ENCODE measurements at places on chromosomes 1 and 21. TPM values are rescaled to one million over a fixed set of nuclear protein-coding genes. Genes with fewer than 3 reads are reported as not detected.
A peak's percentile ranks its signal among the peaks of the same experiment; 100 is the strongest.

GRCh38 chr1:154398678-154399077 is 6.5 kb upstream of the IL6R start:
- no peak for DNase-seq

DNA sequence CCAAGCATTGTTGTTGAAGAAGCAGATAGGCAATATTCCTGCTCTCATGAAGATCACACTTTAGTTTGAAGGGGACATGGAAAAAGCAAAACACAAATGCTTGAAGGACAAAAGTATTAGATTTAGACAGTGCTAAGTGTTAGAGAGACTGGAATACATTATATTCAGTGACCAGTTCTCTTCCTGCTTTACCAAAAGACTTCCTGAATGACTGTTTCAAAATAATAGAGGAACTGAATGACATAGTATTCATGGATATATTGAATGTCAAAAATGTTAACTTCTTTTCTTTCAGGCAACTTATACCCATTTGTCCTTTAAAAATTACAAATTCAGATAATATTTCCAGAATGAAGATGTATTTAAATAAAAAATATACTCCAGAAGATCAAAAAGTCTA is 178.0 kb upstream of the IVNS1ABP start:
- DNase-seq = no peak

GRCh38 chr1:51044834-51045233 is 57.2 kb upstream of the C1orf185 start:
- DNase-seq = no peak

DNA sequence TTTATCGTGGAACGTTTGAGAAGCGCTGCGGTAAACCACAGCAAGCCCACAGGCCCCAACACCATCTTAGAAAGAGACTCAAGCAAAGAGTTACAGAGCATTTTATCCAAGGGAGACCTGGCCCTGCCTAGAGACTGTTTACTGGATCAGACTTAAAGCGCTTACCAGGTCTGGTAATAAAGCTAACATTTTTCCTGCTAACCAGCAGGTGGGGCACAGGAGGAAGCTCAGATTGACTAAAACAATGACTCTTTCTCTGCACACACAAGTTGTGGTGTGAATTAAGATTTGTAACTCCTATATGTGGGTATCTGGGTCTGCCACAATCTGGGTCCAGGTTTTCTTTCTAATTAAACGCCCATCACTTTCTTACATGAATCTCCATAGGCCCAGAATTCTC is 136.5 kb upstream of the ETS2 start:
- peak; percentile 50 for DNase-seq

DNA sequence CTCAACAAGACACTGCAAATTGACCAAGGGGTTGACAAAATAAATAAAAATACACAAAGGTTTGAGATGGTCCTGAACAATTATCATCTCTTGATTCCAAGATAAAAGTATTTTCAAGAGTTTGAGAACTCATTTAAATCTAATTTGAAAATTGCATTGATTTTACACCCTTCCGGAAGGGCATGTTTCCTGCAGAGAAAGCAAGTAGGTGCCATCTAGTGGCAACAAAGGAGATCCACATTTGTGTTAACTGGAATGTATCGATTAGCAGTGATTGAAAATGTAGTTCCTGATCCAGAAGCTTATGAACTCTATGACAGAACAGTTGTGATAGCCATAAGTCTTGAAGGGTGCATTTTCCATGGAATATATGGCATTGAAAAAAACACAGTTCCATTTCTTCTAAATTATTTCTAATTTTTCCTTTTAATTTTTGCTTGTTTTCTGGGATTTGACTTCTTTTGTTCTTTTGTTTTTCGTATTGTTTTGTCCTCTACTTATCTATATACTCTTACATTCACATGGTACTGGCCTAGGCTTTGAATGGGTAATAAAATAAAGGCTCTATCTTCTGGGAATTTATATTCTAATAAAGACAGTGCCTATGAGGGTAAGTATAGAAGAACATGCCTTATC is 143.7 kb downstream of the DNM3 start:
- peak; percentile 29 for DNase-seq

GRCh38 chr1:186845576-186846210 is 16.9 kb downstream of the PLA2G4A start:
- DNase-seq = no peak

Gene PADI3
- 2.1 TPM for total RNA-seq

Gene COL11A1
- 0.71 TPM for total RNA-seq

- DNase-seq = no peak
Observed at GRCh38 chr1:211833174-211833820, 2.7 kb upstream of the LPGAT1 start.

GRCh38 chr1:72283307-72284083 is 1.2 kb upstream of the NEGR1 start:
- peak; percentile 72 for DNase-seq

Gene LGR6
- total RNA-seq = not detected

Gene VHLL
- not detected for total RNA-seq

- DNase-seq = no peak
Observed at GRCh38 chr1:7247791-7248548, 462.7 kb downstream of the CAMTA1 start.

Gene TNFRSF8
- total RNA-seq = 0.47 TPM

Gene PRMT6
- 18.7 TPM for total RNA-seq

DNA sequence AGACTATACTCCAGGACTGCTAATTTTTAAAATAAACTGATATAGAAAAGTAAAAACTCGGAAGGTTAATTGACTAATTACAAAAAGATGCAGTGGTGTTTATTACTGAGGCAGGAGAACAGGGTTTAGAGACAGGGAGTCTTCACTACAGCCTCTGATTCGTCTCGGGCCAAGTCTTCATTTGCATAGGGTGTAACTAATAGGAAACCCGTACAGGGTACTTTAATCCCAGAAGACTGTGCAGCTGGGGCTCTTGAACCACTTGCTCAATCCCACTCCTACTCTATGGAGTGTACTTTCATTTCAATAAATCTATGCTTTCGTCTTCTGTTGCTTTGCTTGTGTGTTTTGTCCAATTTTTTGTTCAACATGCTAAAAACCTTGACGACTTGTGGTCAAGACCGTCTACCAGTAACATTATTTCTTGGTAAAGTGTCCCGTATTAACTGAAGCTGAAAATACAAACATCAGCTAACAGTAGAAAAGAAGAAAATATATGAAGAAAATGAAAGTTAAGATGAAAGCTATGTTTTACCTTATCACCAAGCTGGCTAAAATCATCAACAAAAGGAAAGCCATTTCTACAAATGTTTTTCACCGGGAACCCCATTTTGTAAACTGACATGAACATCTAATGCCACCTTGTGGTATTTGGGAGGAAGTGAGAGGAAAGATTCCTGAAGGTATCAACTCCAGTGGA is 8.0 kb downstream of the SDHB start:
- DNase-seq = peak; percentile 70

Data from M059J (cell line).